ENCODE measurements at places on chromosomes 11 and 22.

- DNase-seq, result no peak
These were observed 1084.9 kb downstream of the TBC1D22A start for GRCh38 chr22:47847131-47847890.

GRCh38 chr11:86577644-86578636 lies 94.5 kb downstream of the ME3 start:
- DNase-seq, result peak; percentile 28

DNA sequence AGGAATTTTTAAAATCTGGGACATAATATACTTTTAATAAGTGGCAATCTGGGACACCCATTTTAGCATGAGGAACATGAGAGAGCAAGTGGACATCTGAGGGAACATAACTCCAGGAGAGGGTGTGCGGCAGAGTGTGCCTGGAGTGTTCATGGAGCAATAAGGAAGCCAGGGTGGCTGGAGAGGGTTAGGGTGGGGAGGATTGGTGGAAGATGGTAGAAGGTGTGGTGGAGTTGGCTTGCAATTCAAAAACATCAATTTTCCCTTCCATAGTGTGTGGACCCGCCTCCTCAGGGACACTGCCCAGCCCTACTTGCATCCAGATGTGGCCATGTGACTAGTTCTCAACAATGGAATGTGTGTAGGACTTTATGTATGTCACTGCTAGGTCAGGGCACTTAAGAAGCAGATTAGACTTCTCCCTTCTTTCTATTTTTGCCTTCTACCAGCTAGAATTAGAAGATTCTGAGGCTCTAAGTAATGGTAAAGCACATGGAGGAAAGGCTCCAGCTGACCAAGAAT lies 4.4 kb upstream of the DENND5A start:
- DNase-seq, result no peak

GRCh38 chr11:65108469-65109123 lies 3.1 kb upstream of the TM7SF2 start:
- DNase-seq, result no peak

DNA sequence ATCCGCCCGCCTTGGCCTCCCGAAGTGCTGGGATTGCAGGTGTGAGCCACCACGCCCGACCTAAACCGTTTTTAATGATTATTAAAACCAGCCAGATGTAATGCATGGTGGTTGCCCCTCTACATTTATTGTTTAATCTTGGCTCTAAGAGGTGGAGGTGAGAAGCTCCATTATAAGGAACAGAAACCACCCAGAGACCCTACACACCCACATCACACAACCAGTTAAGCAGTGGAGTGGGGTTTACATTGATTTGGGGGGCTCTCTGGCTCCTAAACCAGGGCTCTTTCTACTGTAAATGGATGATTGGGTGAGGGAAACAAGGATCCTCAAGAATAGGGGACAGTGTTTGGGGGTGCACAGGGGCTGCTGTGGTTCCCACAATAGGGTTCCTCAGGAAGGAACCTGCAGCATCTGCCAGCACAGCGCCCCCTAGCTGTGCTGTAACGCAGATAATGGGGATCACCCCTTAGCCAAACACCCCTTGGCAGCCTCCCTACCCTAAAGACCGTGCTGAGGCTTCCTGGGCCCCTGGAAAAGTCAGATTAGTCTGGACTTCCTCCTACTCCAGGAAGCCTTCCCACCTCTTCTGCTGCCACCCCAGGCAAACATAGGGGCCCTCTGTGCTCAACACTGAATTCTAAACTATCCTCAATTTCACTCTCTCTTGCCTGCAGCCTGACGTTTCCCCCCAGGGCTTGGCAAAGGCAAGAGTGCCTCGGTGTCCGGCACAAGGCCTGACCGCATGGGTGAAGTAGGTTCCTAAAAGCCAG lies 2.4 kb downstream of the MPST start:
- no peak for DNase-seq

- DNase-seq, result no peak
These were observed 25.1 kb downstream of the MRGPRG start for GRCh38 chr11:3193373-3194015.

GRCh38 chr11:132237781-132238180 lies 867.4 kb downstream of the NTM start:
- no peak for DNase-seq

GRCh38 chr22:47987885-47988515 lies 1225.5 kb downstream of the TBC1D22A start:
- no peak for DNase-seq

- no peak for DNase-seq
These were observed 14.1 kb downstream of the RHBDD3 start for GRCh38 chr22:29253561-29254285.

GRCh38 chr11:118016104-118016503 lies 29.9 kb downstream of the IL10RA start:
- no peak for DNase-seq

GRCh38 chr22:49886346-49887063 lies 31.7 kb downstream of the ALG12 start:
- DNase-seq, result no peak

DNA sequence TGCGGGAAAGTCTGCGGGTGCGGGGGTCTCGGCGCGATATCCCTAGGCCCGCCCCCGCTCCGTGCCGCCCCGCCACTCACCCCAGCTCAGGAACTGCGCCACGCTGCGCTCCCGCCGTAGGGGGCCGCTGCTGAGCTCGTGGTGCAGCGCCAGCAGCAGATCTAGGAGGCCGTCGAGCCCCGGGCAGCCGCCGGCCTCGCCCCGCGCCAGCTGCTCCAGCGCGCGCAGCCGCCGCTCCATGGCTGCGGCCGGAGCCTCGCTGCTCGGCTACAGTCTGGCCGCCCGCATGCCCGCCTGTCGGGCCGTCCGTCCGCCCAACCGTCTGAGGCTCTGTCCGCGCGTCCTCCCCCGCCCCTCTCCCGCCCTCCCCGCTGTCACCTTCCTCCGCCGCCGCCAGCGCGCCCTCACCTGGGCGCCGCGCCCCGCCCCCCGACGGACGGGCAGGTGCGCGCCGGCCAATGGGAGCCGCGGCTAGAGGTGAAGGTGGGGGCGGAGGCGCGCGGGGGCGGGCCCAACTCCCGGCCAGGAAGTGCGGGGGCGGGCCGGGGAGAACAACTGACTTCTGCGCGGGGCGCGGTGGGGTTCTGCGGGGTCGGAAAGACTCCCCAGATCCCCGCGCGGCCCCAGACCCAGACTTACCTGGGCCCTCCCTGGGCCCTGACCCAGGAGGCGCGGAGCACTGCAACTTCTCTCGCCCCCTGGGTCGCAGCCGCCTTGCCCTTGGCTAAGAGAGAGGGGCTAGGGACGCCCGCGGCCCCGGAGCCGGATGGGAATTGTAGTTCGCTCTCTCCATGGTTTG lies at the start of gene CDC42BPG:
TSS of gene CDC42BPG (minus strand) at position 324 of the 799 bp plus-strand sequence. CDS start at position 240, 84 bp downstream.
- no peak for DNase-seq

- DNase-seq, result peak; percentile 23
These were observed 37.8 kb downstream of the SLC5A1 start for GRCh38 chr22:32080904-32081303.
